ENCODE measurements at places on chromosomes 5 and 9.

DNA sequence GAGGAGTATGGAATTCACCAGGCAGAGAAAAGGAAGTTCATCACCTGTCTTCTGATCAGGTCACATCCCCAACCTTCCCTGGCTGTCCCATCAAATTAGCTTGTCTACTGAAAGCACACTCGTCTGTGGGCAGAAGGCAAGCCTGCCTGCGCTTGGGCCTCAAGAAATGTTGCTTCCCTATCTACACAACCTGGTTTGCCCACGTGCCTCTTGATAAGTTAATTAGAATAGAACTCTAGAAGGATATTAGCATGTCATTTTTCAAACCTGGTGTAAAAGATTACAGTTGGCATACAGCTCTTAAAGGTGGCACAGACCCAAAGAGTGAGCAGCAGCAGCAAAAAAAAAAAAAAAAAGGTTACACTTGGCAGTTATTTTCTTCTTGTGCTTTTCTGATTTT, 5.1 kb downstream of the TTC23L start:
- DNase-seq, result no peak

- DNase-seq, result no peak
These were observed 128.8 kb downstream of the RXRA start for GRCh38 chr9:134455021-134455471.

- DNase-seq, result no peak
These were observed 19.7 kb downstream of the FANCC start for GRCh38 chr9:95297760-95298159.

- no peak for DNase-seq
These were observed 3.1 kb downstream of the BSPRY start for GRCh38 chr9:113352411-113352810.

GRCh38 chr9:75033791-75034473, 5.8 kb upstream of the CARNMT1 start:
- no peak for DNase-seq

DNA sequence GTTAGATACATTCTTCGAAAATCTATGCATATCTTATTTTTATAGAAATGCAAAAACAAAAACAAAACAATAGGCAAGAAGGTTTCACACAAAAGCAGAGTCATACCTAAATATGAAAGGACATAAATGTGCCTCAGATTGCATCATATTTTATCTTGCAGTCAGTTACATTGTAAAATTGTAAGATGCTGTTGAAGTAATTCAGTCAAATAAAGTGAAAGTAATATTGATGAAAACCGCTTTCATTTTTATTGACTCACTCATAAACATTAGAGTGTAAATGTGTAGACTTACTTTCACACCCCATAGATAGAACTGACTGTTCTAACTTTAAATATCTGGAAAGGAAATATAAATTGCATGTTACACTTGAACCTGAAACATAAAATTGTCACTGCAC, 931.5 kb upstream of the NUDT12 start:
- DNase-seq, result no peak

DNA sequence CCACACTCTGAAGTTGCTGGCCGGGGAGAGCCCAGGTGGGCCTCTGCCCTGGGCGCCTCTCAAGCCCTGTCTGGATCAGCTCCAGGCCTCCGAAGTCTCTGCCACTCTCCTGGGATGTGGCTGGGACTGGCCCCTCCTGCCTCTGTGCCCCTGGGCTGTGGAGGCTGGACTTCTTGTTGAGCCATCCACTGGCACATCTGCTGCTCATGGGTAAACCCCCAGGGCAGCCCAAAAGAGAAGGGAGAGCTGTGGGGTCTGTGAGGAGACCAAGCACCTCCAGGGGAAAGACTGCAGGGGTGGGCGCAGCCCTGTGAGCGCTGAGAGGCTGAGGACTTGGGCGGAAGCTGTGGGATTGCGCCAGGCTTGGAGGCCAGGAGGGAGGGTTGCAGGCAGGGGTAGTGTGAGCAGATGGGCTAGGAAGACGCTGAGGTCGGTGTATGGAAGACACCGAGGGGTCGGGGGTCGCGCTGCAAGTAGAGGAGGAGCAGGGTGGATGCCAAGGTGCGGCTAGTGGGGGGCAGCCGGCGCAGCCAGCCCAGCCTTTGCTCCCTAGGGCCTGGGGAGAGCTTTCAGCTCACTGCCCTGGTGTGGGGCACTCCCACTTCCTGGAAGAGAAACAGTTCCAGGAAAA, 118.1 kb downstream of the WNK2 start:
- DNase-seq, result no peak

DNA sequence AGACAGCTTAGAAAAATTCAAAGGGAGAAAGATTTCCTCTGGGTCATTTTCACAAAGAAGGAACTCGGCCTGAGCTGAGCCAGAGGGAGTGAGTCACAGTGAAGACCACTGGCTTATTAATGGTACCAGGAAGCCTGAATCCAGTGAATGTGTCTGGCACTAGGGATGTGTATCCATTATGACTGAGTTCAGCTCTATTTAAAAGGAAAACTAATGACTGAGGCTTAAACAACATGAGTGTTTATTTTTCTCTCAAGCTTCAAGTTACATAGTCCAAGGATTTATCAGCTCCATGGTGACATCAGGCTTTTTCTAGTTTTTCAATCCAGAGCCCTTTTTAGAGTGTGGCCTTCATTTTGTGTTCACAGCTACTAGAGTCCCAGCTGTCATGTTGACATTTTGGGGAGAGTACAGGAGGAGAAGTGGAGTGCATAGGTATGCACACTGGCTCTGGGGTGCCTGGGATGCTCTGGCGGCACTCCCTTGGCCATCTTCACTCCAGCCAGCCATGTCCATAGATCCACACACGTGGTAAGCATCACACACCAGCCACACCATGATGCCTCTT, 159.5 kb upstream of the ERCC6L2 start:
- no peak for DNase-seq

DNA sequence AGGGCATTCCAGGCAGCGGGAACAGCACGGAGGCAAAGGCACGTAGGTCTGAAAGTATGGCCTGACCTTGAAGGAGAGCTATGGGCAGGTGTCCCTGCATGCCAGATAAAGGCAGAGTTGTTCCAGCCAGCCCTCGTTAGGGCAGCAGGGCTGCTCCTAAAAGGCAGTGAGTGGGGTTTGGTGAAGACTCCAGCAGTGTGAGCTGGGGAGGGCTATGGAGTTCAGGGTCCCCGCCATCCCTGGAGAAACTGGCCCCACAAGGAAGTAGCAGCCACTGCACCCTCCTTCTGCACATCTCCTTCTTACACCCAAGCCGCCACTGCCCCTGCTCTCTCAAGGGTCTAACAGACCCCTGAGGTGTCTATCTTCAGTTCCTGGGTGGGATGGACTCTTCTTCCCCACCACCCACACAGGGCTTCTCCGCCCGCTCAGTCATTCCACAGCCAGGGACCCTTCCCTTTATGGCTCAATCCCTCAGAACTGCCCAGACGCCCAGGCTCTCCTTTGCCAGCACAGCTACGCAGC, 1.4 kb downstream of the AKNA start:
- DNase-seq, result no peak

- no peak for DNase-seq
These were observed 141.0 kb downstream of the OLFM1 start for GRCh38 chr9:135228345-135228982.

GRCh38 chr9:91865041-91865440, 85.0 kb downstream of the ROR2 start:
- no peak for DNase-seq

DNA sequence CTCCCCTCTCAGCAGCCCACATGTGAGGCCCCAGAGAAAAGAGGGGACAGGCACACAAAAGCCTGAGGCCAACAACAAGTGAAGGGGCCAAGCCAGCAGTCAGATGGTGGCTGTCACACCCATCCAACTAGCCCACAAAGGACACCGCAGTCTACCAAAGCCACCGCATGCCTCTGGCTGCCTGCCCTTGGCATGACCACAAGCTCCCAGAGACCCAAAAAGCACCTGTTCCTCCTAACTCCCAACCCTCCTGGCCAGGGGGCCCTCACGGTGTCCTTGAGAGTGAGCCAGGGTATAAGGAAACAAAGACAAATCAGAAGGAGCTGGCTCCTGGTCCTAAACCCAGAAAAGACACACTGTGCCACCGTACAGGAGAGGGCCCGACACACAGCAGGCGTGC, 77.8 kb upstream of the LRRTM2 start:
- no peak for DNase-seq

- no peak for DNase-seq
These were observed 63.7 kb downstream of the MCTP1 start for GRCh38 chr5:95221234-95221633.

DNA sequence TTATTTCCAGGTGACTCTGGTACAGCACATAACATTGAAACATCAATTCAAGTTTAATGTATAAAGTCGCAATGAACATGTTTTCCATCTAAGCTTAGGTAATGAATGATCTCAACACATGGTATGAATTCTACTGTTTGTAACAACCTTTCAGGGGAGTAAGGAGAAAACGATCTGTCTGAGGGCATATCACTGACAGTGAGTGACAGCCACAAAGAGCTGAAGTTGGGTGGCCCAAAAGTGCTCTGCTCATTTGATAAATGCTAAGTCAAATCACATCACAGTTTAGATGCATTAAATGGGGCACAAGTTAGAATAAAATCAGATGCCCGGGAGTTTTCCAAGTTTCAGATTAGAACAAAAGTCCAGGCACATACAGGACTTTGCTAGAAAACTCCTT, 1.2 kb downstream of the FANCC start:
- DNase-seq, result no peak

DNA sequence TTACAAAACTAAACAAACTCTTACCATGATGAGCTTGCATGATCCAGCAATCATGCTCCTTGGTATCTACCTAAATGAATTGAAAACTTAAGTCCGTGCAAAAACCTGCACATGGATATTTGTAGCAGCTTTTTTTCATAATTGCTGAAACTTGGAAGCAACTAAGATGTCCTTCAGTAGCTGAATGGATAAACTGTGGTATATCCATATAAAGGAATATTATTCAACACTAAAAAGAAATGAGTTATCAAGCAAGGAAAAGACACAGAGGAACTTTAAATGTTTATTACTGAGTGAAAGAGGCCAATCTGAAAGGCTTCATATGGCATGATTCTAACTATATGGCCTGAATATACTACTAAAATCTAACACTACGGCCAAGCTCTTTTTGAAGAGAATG, 139.1 kb upstream of the ZNF608 start:
- no peak for DNase-seq

- no peak for DNase-seq
These were observed 34.7 kb downstream of the FBXO10 start for GRCh38 chr9:37541465-37541864.

DNA sequence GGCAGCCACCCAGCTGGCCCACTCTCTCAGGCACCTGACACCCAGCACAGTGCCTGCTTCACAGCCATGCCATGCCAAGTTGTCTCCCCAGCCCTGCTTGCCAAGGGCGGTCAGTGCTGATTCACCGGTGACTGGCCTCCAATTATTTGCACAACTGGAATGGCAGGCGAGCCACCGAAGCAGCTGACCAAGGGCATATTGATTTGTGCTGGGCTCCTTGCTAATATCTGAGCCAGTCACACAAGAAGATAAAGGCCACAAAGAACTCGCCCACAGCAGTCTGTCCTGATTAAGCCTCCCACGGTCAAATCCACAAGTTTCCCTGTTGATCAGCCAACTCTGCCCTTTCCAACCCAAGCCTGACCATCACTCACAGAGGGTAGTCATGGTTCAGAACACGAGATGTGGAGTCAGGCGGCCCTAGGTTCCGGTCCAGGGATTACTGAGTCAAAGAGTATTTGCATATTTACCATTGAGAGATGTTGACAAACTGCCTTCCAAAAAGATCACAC, 6.4 kb upstream of the EEIG1 start:
- DNase-seq, result peak; percentile 57

GRCh38 chr9:114465906-114466900, 39.1 kb downstream of the WHRN start:
- DNase-seq, result no peak

GRCh38 chr5:40428126-40428525, 251.6 kb upstream of the PTGER4 start:
- DNase-seq, result no peak

GRCh38 chr9:87593359-87593980, 95.8 kb downstream of the DAPK1 start:
- DNase-seq, result no peak

DNA sequence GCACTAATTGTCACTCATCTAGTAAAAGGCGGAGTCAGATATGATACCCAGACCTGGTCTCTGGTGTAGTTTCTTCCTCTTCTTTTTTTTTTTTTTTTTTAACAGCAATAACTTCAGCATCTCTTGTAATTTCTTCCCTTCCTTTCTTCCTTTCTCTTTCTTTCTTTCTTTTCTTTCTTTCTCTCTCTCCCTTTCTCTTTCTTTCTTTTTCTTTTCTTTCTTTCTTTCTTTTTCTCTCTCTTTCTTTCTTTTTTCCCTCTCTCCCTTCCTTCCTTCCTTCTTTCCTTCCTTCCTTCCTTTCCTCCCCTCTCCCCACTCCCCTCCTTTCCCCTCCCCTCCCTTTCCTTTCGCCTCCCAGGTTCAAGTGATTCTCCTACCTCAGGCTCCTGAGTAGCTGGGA, 25.9 kb upstream of the GNPDA1 start:
- DNase-seq, result no peak

- DNase-seq, result no peak
These were observed 345.2 kb upstream of the PCSK5 start for GRCh38 chr9:75545287-75545686.

GRCh38 chr9:120579139-120580050, 572 bp downstream of the CDK5RAP2 start:
- peak; percentile 14 for DNase-seq

- DNase-seq, result no peak
These were observed 704 bp downstream of the CCDC112 start for GRCh38 chr5:115295777-115296123.

GRCh38 chr9:26457151-26457550, 435.5 kb downstream of the CAAP1 start:
- no peak for DNase-seq

DNA sequence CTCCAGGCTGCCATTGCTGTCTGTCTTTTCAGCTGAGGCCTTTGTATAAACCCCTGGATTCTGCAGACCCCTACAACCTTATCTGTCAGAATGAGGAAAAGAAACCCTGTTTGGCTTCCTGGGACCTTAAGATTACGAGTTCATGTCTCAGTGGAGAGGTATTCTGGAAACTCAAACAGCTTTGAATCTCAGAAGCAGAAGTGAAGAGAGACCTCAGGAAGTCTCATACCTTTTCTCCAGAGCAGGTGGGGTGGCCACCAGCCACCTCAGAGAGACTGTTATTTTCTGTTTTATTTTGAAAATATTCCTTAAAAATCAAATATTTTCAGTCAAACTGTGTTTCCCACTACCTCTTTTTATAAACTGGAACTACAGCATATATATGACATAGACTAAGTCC, 457.5 kb downstream of the TMEM232 start:
- DNase-seq, result no peak

DNA sequence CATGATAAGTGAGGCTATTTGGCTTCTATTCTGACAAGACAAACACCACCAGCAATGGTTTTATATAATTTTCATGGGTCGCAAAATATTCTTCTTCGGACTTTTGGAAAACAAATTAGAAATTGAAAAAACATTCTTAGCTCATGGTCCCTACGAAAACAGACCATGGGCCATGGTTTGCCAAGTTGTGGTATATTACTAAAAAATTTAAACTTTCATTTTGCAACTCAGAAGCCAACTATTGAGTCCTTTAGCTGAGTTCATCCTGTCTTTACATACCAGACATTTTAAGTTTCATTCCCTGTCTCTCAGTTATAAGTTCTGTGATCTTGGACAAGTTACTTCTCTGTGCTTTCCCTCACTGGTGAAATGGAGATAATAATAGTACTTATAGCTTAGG, 198.1 kb downstream of the CSNK1G3 start:
- no peak for DNase-seq

GRCh38 chr9:4155221-4156026, 144.4 kb downstream of the GLIS3 start:
- no peak for DNase-seq

- no peak for DNase-seq
These were observed 32.8 kb upstream of the PIP5K1B start for GRCh38 chr9:68672215-68672614.
